Activated CD8-positive, alpha-beta T cell treated with anti-CD3 and anti-CD28 coated beads, Interleukin-2, amount 10 ng/mL, durations not matched to agents 7 days and 5 days (primary cell): ENCODE measurements at places on chromosomes 6 and 20. TPM values are rescaled to one million over a fixed set of nuclear protein-coding genes. Genes with fewer than 3 reads are reported as not detected.

Gene JPH2
- 0.10 TPM for total RNA-seq

Gene PLA2G7
- total RNA-seq: not detected

Gene OLIG3
- total RNA-seq: 0.34 TPM

Gene PPP1R14C
- total RNA-seq: not detected

DNA sequence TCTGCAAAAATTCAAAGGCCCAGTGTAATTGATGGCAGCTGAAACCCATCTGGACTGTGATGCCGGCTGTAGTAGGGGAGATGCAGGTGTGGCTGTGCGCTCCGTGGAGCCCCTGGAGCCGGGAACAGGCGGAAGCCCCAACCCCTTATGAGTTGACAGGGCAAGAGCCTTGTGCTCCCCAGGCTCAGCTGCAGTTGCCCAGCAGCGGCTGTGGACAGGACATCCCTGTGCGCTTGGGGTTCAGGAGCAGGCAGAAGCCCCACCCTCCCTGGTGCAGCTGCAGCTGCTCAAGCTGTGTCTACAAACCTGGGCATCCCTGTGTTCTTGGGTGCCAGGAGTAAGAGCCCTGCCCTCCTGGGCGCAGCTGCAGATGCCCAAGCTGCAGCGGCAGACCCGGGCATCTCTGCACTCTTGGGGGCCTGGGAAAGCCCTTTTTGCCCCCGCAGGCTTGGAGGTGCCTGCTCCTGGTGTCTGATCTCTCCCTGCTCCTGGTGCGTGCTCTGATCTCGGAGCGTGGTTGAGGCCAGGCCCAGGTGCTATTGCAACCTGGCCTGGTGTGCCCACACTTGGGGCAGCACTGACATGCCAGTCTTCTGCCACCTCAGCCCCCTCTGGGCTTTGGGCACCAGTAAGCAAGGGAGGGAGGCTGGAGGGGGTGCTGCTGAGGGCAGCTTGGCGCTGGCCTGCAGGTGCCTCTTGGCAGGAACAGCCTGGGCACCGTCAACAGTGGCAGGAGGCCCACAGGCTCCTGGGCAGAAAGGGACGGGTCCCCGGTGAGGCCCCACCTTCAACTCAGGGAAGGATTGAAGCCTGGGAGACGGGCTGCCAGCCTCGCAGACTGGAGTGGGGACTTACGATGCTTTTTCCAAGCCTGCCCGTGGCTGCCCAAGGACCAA is 30.3 kb downstream of the OR2J2 start:
- DNase-seq: no peak

DNA sequence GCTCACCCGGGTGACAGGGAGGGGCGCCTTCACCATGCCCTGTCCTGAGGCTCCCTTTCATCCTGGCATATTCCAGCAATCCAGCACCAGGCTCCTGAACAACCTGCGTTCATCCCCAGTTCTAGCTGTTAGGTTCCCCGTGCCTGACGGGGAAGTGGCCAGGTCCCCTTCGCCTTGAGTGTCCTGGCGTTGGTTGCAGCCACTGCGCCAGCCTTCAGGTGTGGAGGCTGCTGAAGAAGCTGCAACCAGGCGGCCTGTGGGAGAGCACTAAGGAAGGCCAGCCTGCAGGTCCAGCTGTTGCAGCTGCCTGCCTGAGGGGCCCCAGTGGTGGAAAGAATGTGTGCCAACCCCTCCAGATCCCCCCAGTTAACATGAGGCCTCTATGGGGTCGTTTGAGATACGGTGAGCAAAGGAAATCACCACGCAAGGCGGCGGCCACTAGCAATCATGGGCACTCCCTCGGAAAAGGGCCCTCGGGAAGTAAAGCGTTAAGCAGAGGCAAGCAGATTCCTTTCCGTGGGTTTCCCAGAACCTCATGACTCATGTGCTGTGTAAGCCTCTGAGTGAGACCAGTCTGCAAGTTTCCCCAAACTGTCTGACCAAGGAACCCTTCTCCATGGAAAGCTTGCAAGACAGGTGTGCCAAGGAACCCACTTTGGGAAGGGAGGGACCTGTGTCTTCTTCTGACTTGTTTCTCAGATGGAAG is 320.8 kb downstream of the TAF4 start:
- DNase-seq: no peak

- DNase-seq: no peak
Observed at GRCh38 chr20:36775826-36776225, 2.3 kb upstream of the DSN1 start.

- no peak for DNase-seq
Observed at GRCh38 chr6:136425793-136426192, 124.4 kb downstream of the MAP7 start.

GRCh38 chr20:57605045-57605444 is 15.2 kb downstream of the ZBP1 start:
- DNase-seq: no peak

- no peak for DNase-seq
Observed at GRCh38 chr6:146767632-146768031, 168.9 kb downstream of the ADGB start.

- DNase-seq: no peak
Observed at GRCh38 chr6:208938-209337, 83.3 kb upstream of the DUSP22 start.

- no peak for DNase-seq
Observed at GRCh38 chr6:13558718-13559117, 15.7 kb upstream of the SIRT5 start.

- DNase-seq: no peak
Observed at GRCh38 chr6:42727627-42728026, 5.2 kb upstream of the PRPH2 start.

DNA sequence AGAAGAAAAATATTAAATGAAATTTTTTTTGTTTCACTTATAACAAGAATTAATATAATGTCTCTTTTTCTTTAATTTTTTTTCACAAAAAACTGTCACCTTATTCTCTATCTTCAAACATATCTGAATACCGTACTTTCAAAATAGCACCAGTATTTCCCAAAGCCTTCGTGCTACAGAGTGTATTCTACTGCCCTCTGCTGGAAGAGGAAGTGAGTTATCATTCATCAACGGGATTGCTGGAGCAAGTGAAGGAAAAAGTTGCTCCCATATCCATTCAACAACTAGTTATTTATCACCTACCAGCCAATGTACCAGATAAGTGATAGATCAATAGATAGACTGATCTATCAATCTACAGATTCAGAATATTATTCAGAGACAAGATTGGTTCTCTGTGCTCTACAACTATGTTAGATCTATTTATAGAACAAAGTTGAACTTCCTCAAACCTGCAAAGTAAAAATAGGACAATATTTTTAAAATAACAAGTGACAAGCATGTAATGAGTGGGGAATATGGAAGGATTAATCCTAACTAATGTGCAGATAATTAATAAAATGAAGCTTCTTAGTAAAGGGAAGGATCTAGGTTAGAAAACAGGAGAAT is 26.7 kb upstream of the TFAP2B start:
- peak; percentile 23 for DNase-seq

GRCh38 chr6:71489736-71490135 is 201.1 kb downstream of the OGFRL1 start:
- DNase-seq: no peak

DNA sequence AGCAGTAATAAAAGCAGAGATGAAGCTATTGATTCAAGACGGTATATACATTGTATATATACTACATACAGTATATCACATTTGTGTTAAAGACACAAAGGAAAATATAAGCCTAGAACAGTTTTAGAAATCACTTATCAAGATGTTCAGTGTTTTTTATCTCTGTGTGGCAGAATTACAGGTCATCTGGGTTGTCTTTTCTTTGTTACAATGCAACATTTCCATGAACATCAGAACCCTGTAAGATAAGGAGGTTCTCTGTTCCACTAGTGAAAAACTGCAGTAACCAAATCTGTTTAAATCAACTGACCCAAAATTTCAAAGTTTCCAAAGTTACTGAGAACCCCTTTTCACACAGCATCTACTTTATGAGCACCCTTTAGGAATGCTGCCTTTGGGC is 42.2 kb downstream of the B4GALT5 start:
- DNase-seq: no peak

- DNase-seq: no peak
Observed at GRCh38 chr6:15025446-15025845, 220.4 kb upstream of the JARID2 start.
